ENCODE measurements at places on chromosomes 3 and 15. TPM values are rescaled to one million over a fixed set of nuclear protein-coding genes. Genes with fewer than 3 reads are reported as not detected.
A peak's percentile ranks its signal among the peaks of the same experiment; 100 is the strongest.

- H3K27me3 ChIP-seq, result no peaks in the 10 kb centered on the region
- H3K27ac ChIP-seq, result no peak overlapping the region
- H3K4me3 ChIP-seq, result peak overlapping the region; percentile 42
- H3K4me1 ChIP-seq, result peaks cover 22% of the 10 kb centered on the region
- DNase-seq, result no peak
- H3K36me3 ChIP-seq, result no peaks in the 10 kb centered on the region
These were observed 785 bp upstream of the MYRIP start for GRCh38 chr3:39808467-39809180.

GRCh38 chr15:95417761-95418160 lies 912.7 kb upstream of the NR2F2 start:
- no peak for DNase-seq
- no peak overlapping the region for H3K27ac ChIP-seq
- no peaks in the 10 kb centered on the region for H3K4me1 ChIP-seq
- H3K36me3 ChIP-seq, result no peaks in the 10 kb centered on the region
- H3K27me3 ChIP-seq, result no peaks in the 10 kb centered on the region

GRCh38 chr15:89383365-89384175 lies 48.9 kb upstream of the POLG start:
- DNase-seq, result no peak
- no peaks in the 10 kb centered on the region for H3K27me3 ChIP-seq
- no peak overlapping the region for H3K27ac ChIP-seq

DNA sequence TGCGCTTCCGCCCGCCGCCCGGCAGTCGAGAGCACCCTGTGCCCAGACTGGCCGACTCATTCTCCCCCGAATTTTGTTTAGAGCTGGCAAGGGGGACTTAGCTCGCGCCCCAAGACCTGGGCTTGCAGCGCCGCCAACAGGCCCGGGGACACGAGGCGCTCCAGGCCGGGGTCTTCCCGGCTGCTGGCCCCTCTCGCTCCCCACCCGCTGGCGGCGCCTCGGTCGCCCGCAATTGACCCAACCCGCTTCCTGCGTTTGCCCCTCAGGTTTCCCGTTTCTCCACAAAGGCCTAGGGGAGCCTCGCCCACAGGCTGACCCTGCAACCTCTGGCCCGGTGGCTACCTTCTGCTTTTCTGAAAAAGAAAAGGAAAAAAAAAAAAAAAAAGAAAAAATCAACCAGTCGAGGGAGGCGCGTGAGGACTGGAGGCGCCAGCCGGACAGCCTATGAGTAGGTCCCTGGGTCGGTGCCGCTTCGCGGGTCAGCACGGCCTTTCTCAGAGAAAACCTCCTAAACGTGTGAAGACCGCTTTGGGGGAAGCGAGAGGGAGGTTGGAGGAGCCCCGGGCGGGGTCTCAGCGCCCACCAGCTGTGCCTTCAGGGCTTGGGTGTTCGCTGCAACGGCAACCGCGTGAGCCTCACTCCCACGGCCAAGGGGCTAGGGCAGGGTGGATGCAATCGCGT lies 7.2 kb downstream of the FOXL2 start:
- H3K27me3 ChIP-seq, result peaks cover 90% of the 10 kb centered on the region
- no peak overlapping the region for H3K4me3 ChIP-seq
- DNase-seq, result peak; percentile 82
- no peak overlapping the region for H3K27ac ChIP-seq

DNA sequence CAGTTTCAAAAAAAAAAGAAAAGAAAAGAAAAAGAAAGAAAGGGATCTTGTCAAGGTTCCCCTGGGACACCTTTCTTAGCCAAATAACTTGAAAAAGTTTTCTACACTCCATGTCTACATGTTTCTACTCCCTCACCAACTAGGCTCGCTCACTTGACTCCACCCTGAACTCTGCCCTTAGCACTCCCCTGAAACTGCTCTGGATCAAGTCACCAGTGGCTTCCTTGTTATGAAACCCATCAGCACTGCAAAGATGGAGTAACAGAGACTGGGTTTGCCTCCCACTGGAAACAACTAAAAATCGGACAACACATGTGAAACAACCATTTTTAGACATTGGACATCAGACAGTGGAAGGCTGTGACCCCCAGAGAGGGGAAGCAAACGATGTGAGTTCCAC lies 36.8 kb downstream of the TMEM40 start:
- no peak for DNase-seq
- no peak overlapping the region for H3K27ac ChIP-seq
- no peak overlapping the region for H3K4me3 ChIP-seq
- H3K4me1 ChIP-seq, result peaks cover 10% of the 10 kb centered on the region
- no peaks in the 10 kb centered on the region for H3K27me3 ChIP-seq

DNA sequence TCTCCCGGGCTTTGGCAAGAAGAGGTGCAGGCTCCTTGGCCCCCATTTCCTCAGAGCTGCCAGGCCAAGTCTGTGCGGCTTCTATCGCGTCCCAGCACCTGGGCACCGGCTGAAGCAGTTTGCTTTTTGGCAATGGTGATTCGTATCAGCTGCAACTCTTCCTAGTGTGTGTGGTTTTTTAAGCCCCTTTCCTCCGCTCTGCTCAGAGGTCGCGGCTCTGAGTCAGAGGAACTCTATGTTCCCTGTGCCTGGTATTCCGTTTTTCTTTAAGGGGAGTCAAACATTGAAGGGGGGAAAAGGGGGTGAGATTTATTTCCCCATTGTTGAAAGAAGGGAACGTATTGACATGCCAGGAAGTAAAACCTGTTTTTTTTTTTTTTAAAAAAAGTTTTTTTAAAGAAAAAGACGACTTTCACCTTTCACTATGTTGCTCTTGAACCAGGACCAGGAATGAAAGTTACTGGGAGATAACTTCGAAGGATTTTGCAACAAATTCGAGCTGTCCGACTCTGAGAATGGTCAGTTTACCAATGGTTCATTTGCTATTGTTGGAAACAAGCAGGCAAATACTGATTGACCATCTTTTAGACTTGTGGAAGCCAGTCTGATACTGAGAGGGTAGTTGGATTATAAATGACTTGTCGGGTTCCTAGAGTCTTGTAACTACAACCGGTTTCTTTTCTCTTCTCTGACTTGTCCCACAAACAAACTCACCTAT lies 1.1 kb downstream of the ARMC8 start:
- no peaks in the 10 kb centered on the region for H3K27me3 ChIP-seq
- no peaks in the 10 kb centered on the region for H3K36me3 ChIP-seq
- H3K4me3 ChIP-seq, result peak overlapping the region; percentile 80
- peaks cover 21% of the 10 kb centered on the region for H3K4me1 ChIP-seq
- H3K27ac ChIP-seq, result peak overlapping the region; percentile 97

DNA sequence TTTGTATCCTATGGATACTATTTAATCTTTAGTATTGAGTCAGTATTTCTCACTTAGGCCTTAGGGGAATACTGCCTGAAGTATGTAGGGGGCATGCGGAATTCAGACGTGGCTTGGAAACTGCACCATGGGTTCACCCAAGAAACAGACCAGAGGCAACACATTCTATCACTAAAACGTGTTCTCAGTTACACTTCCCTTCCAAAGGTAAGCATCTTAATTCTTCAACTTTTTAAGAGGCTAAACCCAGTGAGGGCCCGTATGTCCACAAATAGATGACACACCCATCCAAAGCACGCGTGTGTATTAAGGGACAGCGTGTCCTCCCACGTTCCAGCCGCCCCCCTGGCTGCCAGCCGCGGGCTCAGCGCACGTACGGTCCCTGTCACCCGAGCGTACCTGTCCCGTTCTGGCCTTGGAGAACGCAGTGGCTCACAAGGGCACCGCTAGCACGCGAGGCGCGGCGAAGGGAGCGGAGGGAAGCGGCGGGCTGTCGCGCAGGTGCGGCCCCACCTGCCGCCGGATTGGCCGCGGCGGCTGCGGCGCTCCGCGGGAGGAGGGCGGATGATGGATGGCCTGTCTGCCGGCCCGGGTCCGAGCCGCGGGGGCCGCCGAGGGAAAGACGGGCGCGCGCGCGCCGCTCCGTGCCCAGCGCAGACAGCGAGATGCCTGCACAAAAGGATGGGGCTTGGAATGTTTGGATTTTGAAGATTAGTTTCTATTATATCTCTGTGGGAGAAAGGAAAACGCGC lies 1003.9 kb upstream of the NR2F2 start:
- no peaks in the 10 kb centered on the region for H3K36me3 ChIP-seq
- peak overlapping the region; percentile 39 for H3K4me3 ChIP-seq
- H3K4me1 ChIP-seq, result no peaks in the 10 kb centered on the region

- DNase-seq, result no peak
- H3K27me3 ChIP-seq, result no peaks in the 10 kb centered on the region
- peaks cover 5% of the 10 kb centered on the region for H3K4me1 ChIP-seq
These were observed 25.4 kb upstream of the THRB start for GRCh38 chr3:24520101-24520495.

GRCh38 chr3:3227640-3228039 lies 48.1 kb upstream of the CRBN start:
- no peaks in the 10 kb centered on the region for H3K4me1 ChIP-seq
- no peak for DNase-seq
- H3K27ac ChIP-seq, result no peak overlapping the region

DNA sequence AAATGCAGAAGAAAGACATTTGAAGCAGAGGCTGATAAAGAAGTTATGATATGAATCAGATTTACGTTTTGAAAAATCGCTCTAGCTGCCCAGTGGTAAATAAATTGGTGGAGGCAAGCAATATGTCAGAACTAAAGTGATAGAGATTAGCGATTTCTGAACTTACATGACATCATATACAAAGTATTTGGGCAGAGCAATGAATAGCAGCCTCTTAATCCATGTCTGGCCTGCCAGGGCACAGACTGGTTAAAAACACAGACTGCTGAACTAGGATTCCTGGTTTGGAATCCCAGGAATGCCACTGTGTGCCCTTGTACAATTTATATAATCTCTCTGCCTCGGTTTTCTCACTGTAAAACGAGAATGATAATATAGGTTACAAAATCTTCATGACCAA lies 243.1 kb upstream of the SETMAR start:
- H3K36me3 ChIP-seq, result no peaks in the 10 kb centered on the region
- H3K27me3 ChIP-seq, result no peaks in the 10 kb centered on the region
- no peak for DNase-seq
- no peak overlapping the region for H3K4me3 ChIP-seq
- no peak overlapping the region for H3K27ac ChIP-seq

DNA sequence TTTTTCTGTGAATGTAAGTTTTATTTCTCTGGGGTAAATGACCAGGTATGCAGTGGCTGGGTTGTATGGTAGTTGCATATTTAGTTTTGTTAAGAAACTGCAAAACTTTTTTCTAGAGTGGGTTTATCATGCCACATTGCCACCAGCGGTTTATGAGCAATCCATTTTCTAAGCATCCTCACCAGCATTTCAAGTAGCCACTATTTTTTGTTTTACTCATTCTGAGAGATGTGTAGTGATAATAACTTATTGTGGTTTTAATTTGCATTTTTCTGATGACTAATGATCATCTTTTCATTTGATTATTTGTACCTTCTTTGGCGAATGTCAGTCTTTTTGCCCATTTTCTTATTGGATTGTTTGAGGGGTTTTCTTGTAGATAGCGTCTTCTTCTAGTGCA lies 56.2 kb downstream of the SPRED1 start:
- H3K36me3 ChIP-seq, result no peaks in the 10 kb centered on the region
- H3K4me1 ChIP-seq, result peaks cover 9% of the 10 kb centered on the region

DNA sequence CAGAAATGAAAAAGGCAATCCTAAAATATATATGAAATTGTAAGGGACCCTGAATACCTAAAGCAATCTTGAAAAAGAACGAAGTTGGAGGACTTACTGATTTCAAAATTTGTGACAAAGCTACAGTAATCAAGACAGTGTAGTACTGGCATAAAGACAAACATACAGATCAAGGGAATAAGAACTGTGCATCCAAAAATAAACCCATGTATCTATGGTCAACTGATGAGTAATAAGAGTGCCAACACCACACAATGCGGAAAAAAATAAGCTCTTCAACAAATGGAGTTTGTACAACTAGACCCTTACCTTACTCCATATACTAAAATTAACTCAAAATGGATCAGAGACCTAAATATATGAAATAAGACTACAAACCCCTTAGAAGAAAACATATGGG lies 29.6 kb downstream of the GSK3B start:
- H3K4me3 ChIP-seq, result no peak overlapping the region
- peaks cover 7% of the 10 kb centered on the region for H3K4me1 ChIP-seq
- H3K27me3 ChIP-seq, result no peaks in the 10 kb centered on the region
- no peaks in the 10 kb centered on the region for H3K36me3 ChIP-seq
- no peak overlapping the region for H3K27ac ChIP-seq

- no peaks in the 10 kb centered on the region for H3K27me3 ChIP-seq
- H3K36me3 ChIP-seq, result no peaks in the 10 kb centered on the region
- no peak for DNase-seq
These were observed 5.4 kb downstream of the TYRO3 start for GRCh38 chr15:41564286-41564959.

- H3K4me1 ChIP-seq, result no peaks in the 10 kb centered on the region
- no peaks in the 10 kb centered on the region for H3K36me3 ChIP-seq
These were observed 86.8 kb downstream of the MYO5A start for GRCh38 chr15:52441841-52442240.

- no peaks in the 10 kb centered on the region for H3K36me3 ChIP-seq
- H3K4me3 ChIP-seq, result no peak overlapping the region
- no peak overlapping the region for H3K27ac ChIP-seq
- no peaks in the 10 kb centered on the region for H3K27me3 ChIP-seq
- no peak for DNase-seq
- H3K4me1 ChIP-seq, result peaks cover 19% of the 10 kb centered on the region
These were observed 39.0 kb upstream of the AADAC start for GRCh38 chr3:151774910-151775309.

DNA sequence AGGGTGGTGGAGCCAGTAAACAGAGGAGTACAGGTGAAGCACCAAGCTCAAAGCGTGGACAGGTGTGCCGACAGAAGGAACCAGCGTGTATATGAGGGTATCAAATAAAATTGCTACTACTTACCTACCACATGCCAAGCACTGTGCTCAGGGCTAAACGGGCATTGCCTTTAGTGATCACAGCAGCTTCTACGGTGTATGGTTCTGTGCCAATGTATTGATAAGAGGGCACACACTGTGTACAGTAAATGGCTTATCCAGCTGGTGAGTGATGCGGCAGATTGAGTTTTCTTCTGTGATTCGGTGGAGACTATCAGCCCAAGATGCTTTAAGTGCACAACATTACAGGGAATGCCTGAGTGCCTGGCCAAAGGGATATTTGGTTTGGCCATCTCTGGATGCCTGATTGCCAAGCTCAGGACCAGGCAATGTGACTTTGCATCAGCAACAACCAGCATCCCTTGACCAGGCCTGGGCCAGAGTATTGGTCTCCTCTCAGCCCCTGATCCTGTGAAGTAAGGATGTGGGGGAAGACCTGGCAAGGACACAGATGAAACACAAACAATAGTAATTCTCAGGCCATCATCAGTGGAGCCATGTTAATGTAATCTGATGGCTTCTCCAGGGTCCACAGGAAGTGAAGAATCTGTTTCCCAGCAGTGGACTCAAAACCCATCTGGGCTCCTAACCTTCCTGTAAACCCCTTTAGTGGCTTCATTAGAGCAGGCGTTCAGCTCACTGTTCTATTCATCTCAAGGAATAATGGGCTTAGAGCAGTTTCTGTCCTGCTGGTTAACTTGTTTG lies 14.1 kb downstream of the STARD5 start:
- H3K27ac ChIP-seq, result no peak overlapping the region
- no peaks in the 10 kb centered on the region for H3K27me3 ChIP-seq
- no peak for DNase-seq
- H3K4me1 ChIP-seq, result peaks cover 12% of the 10 kb centered on the region
- H3K4me3 ChIP-seq, result no peak overlapping the region

- no peak overlapping the region for H3K27ac ChIP-seq
- no peak overlapping the region for H3K4me3 ChIP-seq
- no peaks in the 10 kb centered on the region for H3K4me1 ChIP-seq
- DNase-seq, result no peak
- H3K36me3 ChIP-seq, result no peaks in the 10 kb centered on the region
- H3K27me3 ChIP-seq, result no peaks in the 10 kb centered on the region
These were observed 41.6 kb downstream of the FBN1 start for GRCh38 chr15:48603922-48604321.

XCR1 gene
- 0.37 TPM for total RNA-seq

KCNMB3 gene
- total RNA-seq, result 3.0 TPM

BCHE gene
- 2.3 TPM for total RNA-seq

SLC22A14 gene
- not detected for total RNA-seq

TUSC2 gene
- total RNA-seq, result 36.1 TPM

Data from upper lobe of left lung (tissue), 6 donors.